ENCODE measurements at places on chromosomes 2 and 18.

DNA sequence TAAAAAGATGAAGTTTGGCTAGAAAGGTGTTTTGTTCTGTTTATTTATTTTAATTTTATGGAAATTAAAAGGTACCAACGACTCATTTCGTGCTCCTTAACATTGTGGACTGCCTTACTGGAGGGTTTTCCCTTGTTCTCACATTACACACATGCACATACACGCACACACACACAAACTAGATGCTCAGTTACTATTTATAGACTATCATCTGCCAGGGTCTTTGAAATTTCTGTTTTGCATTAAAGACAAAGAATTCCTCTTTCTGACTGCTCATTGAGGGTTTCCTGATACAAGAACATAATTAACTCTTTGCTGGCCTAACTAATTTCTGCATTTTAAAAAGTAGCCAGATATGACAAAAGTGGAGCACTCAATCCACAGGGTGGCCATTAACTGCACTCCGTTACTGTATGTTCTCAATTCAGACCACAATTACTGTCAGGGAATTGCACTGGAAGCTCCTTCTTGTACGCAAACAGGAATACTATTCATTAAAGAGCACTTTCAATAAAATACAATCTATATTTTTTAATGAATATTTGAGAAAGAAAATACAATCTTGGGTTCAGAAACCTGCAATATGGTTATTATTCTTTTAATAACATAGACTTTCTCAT lies 366.9 kb upstream of the GALNT5 start:
- no peak for DNase-seq

- no peak for DNase-seq
These were observed 531.8 kb upstream of the ID2 start for GRCh38 chr2:8149985-8150539.

- no peak for DNase-seq
These were observed 650.5 kb downstream of the GALR1 start for GRCh38 chr18:77899972-77900754.

DNA sequence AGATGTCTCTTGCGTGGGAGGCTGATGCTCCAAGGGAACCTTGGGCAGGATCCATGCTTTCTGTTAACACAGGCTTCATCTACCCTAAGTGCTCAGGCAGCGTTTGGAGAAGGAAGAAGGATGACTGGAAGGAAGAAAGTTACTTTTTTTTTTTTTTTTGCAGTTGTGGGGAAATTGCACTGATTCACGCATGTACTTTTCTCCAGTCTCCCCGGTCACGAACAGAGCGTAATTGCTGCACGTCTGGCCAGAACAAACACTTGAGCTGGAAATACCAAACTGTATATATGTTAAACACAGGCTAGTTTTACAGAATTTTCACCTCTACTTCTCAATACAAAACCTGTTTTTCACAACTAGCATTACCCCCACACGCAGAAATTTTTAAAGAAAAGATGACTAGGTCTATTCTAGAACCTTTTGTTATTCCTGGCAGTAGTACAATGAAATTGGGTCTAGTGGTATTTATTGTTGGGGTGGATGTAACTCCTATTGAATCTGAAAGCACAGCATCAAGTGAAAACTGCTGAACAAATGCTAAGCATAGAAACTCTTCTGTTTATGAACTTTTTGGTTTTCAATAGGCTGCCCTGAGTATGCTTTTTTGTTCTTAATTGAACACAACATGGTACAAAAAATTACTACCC lies 9.3 kb upstream of the SCYGR5 start:
- DNase-seq, result no peak

DNA sequence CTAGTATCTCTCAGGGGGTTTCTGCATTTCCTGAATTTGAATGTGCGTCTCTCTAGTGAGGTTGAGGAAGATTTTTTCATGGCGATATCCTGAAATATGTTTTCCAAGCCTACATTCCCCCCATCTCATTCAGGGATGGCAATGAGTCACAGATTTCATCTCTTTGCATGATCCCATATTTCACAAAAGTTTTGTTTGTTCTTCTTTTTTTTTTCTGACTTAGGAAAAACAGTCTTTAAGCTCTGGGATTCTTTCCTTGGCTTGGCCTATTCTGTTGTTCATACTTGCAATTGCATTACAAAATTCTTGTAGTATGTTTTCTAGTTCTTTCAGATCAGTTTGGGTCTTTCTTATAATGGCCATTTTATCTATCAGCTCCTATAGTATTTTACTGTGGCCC lies 136.5 kb downstream of the DSEL start:
- DNase-seq, result no peak

DNA sequence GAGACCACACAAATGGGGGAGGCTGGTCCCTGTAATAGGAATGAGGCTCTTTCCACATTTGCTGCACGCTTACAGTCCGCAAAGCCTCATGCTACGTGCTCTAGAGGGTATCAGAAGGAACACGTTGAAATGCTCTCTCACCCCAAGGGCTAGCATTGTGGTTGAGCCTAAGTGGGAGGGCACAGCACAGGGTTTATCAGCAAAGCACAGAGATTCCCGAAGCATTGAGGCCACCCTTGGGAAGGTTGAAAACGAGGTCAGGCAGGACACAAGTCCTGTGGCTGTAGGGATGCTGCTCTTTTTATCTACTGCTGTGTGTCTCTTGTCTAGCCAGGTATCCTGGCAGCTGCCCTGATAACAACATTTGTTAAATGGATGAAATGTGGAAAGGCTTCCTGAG lies 378.3 kb downstream of the EN1 start:
- DNase-seq, result no peak

Data from smooth muscle cell of the brain vasculature (primary cell).